Spinal cord (tissue), 10 donors: ENCODE measurements at places on chromosomes 16 and 17.

DNA sequence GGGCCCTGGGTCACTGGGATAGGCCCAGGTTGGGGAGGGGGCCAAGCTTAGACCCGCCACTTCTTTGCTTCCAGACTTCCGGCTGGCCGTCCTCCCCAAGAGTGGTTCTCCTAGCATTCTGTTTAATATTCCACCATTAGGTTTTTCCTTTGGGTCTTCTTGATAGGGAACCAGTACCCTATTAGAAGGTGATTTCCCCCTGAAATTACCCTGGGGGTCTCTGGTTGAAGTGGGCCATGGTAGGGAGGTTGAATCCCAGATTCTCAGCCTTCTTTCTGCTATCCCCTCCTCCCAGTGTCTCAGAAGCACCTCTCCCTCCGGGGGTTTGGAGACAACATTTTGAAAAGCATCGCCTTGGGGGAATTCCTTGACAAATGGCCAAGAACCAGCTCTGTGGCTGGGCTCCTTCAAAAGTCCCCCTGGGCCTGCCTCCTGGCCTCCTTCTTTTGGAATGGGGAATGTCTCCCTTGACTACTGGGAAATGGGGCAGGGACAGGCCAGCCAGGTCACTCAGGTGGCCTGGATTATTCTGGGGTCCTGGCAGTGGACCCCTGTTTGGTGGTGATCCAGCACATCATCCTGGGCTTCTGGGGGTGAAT is 5.7 kb downstream of the LASP1 start:
- H3K4me1 ChIP-seq: peaks cover 87% of the 10 kb centered on the region
- no peak overlapping the region for H3K4me3 ChIP-seq
- H3K27me3 ChIP-seq: no peaks in the 10 kb centered on the region
- peaks cover 45% of the 10 kb centered on the region for H3K36me3 ChIP-seq

- no peaks in the 10 kb centered on the region for H3K36me3 ChIP-seq
- no peak overlapping the region for H3K27ac ChIP-seq
- H3K27me3 ChIP-seq: no peaks in the 10 kb centered on the region
- peaks cover 12% of the 10 kb centered on the region for H3K4me1 ChIP-seq
- no peak for DNase-seq
- H3K4me3 ChIP-seq: no peak overlapping the region
Measured at GRCh38 chr17:2929881-2930533, 133.4 kb downstream of the OR1D5 start.

DNA sequence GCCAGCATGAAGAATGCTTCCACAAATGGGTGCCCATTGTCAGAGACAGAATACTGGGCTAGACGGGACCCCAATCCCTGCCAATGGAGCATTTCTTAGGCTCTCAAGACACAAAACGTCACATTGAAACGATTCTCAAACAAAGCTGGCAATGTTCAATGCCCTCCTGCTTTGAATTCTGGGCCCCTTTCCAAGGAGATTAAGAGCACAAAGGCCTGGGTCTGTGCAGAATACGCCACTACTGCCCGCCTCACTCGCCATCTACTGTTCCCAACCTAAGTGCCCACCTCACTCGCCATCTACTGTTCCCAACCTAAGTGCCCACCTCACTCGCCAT is 9.7 kb downstream of the CFAP20 start:
- peaks cover 14% of the 10 kb centered on the region for H3K36me3 ChIP-seq
- H3K27ac ChIP-seq: peak overlapping the region; percentile 80
- H3K4me3 ChIP-seq: no peak overlapping the region
- peaks cover 43% of the 10 kb centered on the region for H3K4me1 ChIP-seq
- H3K27me3 ChIP-seq: no peaks in the 10 kb centered on the region

DNA sequence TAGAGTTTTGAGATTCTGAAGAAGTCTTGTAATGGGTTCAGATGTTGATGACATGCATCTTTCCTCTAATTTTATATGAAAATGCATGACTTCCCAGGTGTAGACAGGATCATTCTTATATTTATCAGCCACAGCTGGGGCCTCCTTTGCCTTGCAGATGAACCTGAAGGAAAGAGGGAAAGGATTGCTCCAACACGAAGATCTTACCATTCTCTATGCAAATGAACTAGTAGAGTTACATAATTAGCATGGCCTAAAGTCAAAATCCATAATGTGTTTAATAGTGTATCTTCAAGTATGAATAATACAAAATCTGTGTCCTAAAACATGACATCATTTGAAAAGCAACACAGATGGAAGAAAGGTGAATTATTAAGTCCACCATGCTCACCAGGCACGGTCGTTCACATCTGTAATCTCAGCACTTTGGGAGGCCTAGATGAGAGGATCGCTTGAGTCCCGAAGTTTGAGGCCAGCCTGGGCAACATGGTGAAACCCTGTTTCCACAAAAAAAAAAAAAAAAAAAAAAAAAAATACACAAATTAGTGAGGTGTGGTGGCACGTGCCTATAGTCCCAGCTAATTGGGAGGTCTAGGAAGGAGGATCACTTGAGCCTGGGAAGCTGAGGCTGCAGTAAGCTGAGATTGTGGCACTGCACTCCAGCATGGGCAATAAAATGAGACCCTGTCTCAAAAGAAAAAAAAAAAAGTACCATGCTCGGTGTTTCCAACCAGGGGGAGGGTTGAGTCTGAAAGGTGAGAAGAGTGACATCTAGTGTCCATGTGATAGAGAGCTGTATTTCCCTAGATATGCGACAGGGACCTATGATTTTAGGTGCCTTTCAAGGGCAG is 6.3 kb downstream of the VWA3A start:
- no peaks in the 10 kb centered on the region for H3K27me3 ChIP-seq
- no peak overlapping the region for H3K4me3 ChIP-seq
- no peak overlapping the region for H3K27ac ChIP-seq

DNA sequence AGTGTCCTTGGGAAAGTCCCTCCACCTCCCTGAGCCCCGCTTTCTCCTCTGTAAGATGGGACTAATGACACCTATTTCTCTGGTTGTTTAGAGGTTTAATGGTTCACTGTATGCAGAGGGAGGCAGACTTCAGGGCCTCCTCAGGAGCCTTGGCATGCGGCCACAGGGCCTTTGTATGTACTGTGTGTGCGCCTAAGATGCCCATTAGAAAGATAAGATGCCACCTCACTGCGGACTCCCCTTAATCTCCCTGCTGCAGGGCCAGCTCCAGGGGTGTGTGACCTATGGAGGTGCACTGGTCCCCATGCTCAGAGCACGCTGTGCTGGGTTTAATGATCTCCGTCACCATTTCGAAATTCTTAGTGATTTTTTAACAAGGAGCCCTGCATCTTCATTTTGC is 59.3 kb downstream of the TMEM235 start:
- DNase-seq: no peak
- no peaks in the 10 kb centered on the region for H3K36me3 ChIP-seq
- no peak overlapping the region for H3K27ac ChIP-seq
- no peaks in the 10 kb centered on the region for H3K27me3 ChIP-seq
- peaks cover 3% of the 10 kb centered on the region for H3K4me1 ChIP-seq

- H3K27me3 ChIP-seq: no peaks in the 10 kb centered on the region
- no peak for DNase-seq
- H3K4me1 ChIP-seq: peaks cover 4% of the 10 kb centered on the region
- peaks cover 17% of the 10 kb centered on the region for H3K36me3 ChIP-seq
Measured at GRCh38 chr17:65523853-65524664, 37.4 kb downstream of the AXIN2 start.

DNA sequence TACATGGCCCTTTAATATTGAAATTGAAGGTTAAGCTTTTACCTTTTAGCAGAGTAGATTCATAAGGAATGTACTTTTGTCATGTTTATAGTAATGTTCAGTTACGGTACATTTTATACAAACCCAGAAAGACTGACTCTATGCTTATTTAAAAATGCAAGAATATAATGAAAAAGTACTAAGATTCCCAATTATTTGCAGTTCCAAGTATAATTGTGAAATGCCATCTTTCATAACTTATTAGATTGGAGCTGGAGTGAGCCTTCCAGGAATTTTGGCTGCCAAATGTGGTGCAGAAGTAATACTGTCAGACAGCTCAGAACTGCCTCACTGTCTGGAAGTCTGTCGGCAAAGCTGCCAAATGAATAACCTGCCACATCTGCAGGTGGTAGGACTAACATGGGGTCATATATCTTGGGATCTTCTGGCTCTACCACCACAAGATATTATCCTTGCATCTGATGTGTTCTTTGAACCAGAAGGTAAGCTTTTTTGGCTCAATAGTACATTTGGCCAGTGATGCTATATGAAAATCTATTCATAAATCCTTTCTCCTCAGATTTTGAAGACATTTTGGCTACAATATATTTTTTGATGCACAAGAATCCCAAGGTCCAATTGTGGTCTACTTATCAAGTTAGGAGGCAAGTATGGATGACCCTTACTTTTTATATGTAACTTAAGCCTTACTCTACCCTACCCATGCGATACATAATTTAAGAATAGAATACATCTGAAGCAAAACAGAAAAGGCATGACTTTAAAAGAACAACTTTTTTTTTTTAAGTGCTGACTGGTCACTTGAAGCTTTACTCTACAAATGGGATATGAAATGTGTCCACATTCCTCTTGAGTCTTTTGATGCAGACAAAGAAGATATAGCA is 4.2 kb downstream of the SRSF2 start:
- DNase-seq: no peak
- no peaks in the 10 kb centered on the region for H3K27me3 ChIP-seq
- H3K36me3 ChIP-seq: peaks cover 21% of the 10 kb centered on the region
- no peak overlapping the region for H3K4me3 ChIP-seq
- H3K27ac ChIP-seq: no peak overlapping the region
- H3K4me1 ChIP-seq: peaks cover 10% of the 10 kb centered on the region
